A673 (cell line): ENCODE measurements at places on chromosomes 12 and 14.

- DNase-seq, result no peak
Observed at GRCh38 chr12:13165617-13166041, 30.9 kb upstream of the EMP1 start.

- DNase-seq, result no peak
Observed at GRCh38 chr12:96514328-96514727, 25.0 kb downstream of the CFAP54 start.

DNA sequence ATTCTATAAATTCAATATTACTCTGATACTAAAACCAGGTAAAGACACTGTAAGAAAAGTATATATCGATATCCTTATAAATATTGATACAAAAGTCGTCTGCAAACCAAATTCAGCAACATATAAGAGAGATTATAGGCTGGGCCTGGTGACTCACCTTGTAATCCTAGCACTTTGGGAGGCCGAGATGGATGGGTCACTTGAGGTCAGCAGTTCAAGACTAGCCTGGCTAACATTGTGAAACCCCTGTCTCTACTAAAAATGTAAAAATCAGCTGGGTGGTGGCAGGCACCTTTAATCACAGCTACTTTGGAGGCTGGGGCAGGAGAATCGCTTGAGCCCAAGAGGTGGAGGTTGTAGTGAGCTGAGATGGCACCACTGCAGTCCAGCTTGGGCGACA lies 13.5 kb upstream of the TUBA1C start:
- no peak for DNase-seq

DNA sequence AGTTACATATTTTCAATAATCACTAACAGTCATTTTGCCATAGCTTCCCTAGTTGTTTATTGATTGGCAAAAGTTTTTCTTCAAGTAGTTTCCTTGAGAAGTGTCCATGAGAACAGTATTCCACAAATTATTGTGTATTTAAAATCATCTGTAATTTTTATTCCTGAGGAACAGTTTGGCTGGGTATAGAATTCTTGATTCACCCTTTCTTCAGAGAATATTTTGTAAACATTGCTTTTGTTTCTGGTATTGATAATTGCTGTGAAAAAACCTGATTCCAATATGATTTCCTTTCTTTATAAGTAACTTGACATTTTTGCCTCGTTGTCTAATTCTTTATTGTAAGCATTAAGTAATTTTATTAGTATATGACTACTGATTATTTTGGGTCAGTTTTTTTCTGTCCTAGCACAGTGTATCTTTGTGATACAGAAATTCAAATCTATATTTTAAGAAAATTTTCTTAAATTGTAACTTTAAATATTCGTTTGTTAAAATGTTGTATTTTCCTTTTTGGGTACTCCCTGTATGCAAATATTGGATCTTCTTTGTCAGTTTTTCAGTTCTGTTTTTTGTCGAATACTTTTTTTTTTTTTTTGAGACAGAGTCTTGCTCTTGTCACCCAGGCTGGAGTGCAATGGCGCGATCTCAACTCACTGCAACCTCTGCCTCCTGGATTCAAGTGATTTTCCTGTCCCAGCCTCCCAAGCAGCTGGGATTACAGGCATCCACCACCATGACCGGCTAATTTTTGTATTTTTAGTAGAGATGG lies 162.0 kb upstream of the ATP2B1 start:
- DNase-seq, result no peak

- DNase-seq, result no peak
Observed at GRCh38 chr12:100186071-100186470, 14.5 kb upstream of the ACTR6 start.

DNA sequence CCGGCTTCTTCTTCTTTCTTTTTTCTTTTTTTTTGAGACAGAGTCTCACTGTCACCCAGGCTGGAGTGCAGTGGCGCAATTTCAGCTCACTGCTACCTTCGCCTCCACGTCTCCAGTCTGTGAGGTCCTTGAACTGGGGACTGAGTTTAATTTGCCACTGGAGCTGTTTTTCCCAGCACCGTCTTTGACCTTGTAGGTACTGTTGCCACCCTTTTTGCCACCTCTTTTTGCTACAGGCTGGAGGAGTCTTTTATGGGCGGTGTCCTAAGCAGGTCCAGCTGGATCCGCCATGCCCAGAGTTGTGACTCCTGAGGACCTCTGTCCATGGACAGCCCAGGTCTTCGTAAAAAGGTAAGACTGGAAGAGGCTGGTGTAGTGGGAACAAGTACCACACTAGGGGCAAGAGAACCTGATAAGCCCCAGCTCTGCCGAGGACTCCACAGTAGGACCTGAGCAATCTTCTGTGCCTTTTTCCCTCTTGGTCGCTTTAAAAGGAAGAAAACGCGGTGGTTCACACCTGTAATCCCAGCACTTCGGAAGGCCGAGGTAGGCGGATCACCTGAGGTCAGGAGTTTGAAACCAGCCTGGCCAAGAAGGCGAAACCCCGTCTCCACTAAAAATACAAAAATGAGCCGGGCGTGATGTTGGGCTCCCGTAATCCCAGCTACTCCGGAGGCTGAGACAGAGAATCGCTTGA lies 946 bp downstream of the RNU4-2 start:
- DNase-seq, result no peak

- DNase-seq, result no peak
Observed at GRCh38 chr12:114961491-114961890, 277.5 kb upstream of the TBX3 start.

- no peak for DNase-seq
Observed at GRCh38 chr12:118747771-118748170, 233.6 kb upstream of the SRRM4 start.

DNA sequence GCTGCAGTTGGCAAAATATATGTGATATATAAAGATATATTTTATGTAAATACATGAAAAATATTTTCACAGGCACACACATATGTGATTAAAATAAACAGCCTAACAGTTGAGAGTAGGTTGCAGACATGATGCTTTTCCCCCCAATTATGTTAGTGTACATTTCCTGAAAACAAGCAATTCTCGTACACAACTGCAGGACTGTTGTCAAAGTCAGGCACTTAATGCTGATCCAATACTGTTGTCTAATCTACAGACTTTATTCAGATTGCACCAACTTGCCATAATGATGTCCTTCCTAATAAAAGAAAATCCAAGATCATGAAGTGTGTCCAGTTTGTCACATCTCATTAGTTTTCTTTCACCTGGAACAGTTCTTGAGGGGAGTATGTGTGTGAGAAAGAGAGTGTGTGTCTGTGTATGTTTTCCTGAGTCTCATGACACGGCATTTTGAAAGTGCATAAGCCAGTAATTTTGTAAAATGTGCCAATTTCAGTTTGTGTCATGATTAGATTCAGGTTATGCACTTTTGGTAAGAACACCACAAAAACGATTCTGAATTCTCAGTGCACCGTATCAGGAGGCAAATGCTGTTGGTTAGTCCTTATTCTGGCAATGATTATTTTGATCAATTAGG lies 16.5 kb upstream of the SEL1L start:
- DNase-seq, result no peak

GRCh38 chr14:65103150-65103760 lies 938 bp upstream of the MAX start:
- peak; percentile 67 for DNase-seq

GRCh38 chr14:61150851-61151250 lies 130.3 kb downstream of the TMEM30B start:
- DNase-seq, result no peak

- peak; percentile 88 for DNase-seq
Observed at GRCh38 chr14:24332268-24332993, 2.4 kb downstream of the ADCY4 start.

DNA sequence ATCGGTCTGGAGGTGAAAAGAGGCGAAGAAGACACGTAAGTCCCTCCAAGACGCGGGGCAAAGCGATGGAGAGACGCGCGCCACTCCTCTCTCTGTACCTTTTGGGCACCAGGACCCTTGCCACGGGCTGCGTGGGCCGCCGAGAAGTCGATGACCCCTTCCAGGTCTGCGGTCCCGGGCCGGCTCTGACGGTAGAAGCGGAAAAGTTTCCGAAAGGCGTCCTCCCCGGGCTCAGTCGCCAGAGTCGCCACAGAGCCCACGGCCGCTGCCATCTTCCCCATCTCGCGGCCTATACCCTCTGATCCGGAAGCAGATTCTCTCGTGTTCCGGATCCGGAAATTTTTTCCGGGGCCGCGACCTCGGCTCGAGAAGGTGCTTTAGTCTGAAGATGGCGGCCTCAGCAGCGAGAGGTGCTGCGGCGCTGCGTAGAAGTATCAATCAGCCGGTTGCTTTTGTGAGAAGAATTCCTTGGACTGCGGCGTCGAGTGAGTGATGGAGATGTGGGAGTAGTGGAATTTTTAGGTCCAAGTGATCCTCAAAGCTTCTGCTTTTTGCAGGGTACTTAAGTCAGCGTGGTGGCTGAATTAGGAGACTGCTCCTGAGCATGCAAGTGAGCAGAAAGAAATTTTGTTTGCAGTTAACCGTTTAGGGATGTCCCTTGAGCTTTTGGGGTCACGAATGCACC lies at the start of the genes ALKBH1 and SLIRP:
Gene ALKBH1, minus strand, starts transcription at position 300 of the 685 bp plus-strand sequence. Its CDS starts 19 bp downstream, at position 281.
Gene SLIRP, plus strand, starts transcription at position 380 of the 685 bp plus-strand sequence. Its CDS starts 9 bp downstream, at position 389.
- peak; percentile 93 for DNase-seq

GRCh38 chr12:46160981-46161690 lies 107.7 kb downstream of the SLC38A1 start:
- DNase-seq, result no peak

GRCh38 chr12:68341822-68342221 lies 9.7 kb upstream of the MDM1 start:
- DNase-seq, result no peak

GRCh38 chr14:77674931-77675330 lies 32.9 kb downstream of the ALKBH1 start:
- DNase-seq, result no peak

GRCh38 chr12:66163289-66163688 lies 6.5 kb downstream of the TMBIM4 start:
- no peak for DNase-seq

- DNase-seq, result no peak
Observed at GRCh38 chr14:95200404-95200803, 43.1 kb upstream of the DICER1 start.

DNA sequence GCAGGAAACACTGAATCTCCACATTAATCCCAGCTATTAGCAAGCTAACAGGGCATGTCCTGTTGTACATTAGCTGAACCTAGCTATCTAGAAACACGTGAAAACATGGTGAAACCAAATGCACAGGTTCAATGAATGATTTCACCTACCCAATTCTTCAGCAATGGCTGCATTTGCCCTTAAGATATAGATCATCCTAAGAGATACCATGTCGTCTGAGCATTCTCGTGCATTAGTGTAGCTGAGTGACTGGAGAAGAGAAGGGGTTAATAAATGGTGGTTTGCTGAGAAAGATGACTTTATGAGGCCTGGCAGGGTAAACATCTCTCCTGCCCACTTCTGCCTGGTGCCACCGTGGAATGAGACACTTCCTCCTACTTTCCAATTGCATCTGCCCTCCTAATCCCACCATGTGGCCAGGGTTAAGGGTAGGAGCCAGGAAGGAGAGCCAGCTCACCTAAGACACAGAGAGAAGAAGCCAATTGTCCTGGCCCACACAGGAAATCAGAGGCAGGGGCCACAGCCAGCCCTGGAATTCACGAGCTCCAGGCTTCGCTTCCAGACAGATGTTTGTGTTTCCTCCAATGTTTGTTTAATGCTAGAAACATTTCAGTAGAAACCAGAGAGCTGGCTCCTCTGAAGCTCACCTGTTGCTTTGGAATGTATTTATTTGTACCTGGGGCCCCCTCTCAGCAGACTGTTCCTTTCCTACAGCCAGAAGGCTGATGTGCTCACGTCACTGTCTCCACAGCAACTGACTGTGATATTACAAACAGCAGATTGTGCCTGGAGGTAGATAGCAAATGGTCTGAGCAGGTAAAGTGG lies 126.0 kb upstream of the PARP11 start:
- DNase-seq, result no peak

DNA sequence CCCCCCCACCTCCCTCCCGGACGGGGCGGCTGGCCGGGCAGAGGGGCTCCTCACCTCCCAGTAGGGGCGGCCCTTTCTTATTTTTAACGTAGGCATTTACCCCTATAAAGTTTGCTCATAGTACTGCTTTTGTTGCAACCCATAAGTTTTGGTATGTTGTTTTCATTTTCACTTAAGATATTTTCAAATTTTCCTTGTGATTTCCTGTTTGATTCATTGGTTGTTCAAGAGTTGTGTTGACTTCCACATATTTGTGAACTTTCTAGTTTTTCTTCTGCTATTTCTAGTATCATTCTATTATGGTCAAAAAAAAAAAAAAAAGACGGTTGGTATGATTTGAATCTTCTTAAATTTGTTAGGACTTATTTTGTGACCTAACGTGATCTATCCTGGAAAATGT lies 6.5 kb downstream of the NOXRED1 start:
- no peak for DNase-seq

DNA sequence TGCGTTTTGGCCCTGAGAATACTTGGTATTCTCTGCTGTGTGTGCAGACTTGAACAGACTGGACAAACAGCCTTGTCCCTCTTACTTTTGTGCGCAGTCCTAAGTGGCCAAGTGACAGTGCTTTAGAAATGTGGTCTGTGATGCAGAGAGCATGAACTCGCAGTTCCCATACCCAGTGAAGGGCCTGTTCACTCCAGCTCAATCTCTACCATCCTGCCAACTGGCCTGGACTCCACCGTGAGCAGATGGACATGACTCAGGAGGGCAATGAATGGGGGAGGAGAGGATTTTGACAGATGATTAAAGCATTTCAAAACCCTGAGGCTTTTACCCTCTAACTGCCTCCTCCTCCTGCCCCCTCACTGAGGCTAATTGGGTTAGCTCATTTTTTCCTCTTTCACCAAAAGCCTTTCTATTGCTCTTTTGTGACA lies 62.5 kb upstream of the PYGL start:
- peak; percentile 37 for DNase-seq

DNA sequence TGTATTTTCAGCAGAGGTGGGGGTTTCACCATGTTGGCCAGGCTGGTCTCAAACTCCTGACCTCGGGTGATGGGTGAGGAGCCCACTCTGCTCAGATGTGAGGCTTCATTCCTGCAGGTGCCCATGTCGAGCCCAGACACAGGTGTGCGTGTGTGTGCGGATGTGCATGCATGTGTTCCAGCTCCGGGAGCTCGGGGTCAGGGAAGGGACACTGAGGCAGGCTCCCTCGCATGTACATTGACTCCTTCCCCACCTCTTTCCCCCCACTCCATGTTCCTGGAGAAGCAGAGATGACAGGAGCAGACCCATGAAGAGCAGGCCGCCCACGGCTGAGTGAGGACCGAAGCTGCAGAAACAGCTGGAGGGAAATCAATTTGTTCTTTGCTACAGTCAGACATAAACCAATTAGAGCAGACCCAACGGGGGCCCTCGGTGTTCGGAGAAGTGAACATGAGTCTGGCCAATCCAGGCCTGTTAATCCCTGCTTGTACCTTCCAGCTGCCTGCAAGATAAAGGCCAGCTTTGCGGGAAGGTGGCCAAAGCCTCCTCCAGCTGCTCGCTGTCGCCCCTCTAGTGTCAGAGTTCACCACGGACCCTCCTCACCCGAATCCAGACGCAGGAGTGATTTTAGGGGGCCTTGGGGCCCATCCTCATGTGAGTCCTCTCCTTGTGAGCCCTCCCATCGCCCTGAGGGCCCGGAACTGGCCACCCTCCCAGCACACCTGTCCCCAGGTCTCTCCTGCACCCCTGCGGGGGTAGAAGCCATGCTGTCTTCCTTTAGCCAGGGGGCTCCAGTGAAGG lies 321.0 kb upstream of the RTL1 start:
- DNase-seq, result peak; percentile 37

GRCh38 chr12:124949779-124950728 lies 35.6 kb upstream of the UBC start:
- DNase-seq, result no peak

GRCh38 chr12:100857971-100858370 lies 63.4 kb downstream of the ANO4 start:
- DNase-seq, result no peak
